Stimulated activated CD4-positive, alpha-beta T cell treated with anti-CD3 and anti-CD28 coated beads, Interleukin-1b, Interleukin-23, amount 100 ng/mL, for 1 hour (primary cell): ENCODE measurements at places on chromosomes 5 and 9.

DNA sequence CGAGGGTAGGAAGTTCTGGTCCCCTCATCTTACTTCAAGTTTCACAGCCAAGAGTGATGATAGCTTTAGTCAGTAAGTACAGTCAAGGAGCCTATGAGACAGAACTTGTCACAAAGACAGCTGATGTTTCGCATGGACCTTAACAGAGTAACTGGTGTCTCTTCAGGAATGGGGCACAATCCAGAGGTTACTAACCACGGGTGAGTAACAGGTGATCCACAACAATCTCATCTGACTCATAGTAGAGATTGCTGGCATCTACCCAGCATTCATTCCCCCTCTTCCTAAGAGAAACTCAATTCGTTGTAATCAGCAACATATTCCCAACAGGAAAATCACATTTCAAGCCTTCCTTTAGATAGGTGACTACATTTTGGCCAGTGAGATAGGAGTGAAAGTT is 126.7 kb downstream of the SNX18 start:
- DNase-seq: no peak

GRCh38 chr9:137614631-137615386 is 4.0 kb upstream of the EHMT1 start:
- DNase-seq: no peak

DNA sequence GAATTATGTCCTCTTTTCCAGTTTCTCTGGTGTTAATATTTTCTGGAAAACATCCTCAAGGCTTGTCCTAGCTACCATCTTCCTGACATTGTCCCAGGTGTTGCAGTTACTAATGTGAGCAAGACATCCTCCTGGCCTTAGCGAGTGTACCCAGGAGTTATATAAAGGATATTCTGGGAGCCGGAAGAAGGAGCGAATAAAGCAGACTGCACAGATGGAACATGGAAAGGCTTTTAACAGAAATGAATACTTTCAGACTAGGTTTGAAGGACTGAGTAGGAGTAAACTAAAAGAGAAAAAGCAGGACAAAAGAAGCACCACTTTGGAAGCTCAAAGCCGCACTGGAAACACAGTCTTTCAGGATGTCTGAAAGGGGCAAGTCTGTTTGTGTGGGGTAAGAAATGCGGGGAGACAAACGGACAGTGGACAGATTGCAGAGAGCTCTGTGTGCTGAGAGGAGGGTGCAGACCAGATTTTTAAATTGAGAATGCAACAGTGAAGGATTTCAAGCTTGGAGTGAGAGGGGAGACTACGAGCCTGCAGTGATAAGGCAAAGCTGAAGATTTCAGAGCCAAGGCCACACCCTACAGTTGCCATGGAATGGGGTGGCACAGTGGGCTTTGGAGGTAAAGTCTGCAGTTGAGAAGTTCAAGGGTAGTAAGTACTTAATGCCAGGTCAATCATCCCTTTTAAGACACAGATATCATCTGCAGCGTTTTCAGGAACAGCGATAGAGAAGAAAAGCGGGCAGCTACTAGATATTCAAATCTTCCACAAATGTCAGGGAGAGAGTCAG is 94.1 kb upstream of the TAF11L2 start:
- no peak for DNase-seq

DNA sequence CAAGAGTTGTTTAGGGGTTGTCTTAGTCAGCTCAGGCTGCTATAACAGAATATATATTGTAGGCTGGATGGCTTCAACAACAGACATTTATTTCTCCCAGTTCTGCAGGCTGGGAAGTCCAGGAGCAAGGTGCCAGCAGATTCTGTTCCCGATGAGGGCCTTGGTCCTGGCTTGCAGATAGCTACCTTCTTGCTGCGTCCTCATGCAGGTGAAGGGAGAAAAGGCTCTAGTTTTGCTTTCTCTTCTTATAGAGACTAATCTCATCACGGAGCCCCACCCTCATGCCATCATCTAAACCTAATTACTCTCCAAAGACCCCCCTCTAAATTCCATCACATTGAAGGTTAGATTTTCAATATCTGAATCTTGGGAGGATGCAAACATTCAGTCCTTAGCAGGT is 246.0 kb upstream of the ANKRD55 start:
- DNase-seq: no peak

GRCh38 chr5:163079618-163080017 is 357.8 kb upstream of the CCNG1 start:
- no peak for DNase-seq

DNA sequence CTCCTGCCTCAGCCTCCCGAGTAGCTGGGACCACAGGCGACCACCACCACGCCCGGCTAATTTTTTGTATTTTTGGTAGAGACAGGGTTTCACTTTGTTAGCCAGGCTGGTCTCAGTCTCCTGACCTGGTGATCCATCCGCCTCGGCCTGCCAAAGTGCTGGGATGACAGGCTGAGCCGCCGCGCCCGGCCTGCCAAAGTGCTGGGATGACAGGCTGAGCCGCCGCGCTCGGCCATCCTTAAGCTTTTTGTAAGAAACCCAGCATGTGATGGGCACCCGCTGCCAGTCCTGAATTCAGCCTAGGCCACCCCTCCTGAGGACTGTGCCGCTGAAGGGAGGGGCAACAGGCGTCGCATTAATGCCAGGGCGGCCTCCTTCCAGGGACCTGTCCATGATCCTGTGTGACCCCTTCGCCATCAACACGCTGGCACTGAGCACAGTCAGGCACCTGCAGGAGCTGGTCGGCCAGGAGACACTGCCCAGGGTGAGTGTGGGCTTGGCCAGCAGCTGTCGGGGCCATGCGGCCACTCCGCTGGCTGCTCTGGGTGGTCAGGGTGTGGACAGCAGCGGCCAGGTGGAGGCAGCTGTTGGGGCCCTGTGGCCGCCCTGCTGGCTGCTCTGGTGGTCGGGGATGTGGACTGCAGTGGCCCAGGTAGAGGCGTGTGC is 10.5 kb downstream of the NELFB start:
- DNase-seq: no peak

- no peak for DNase-seq
Measured at GRCh38 chr5:141694479-141694878, 12.4 kb upstream of the ARAP3 start.

DNA sequence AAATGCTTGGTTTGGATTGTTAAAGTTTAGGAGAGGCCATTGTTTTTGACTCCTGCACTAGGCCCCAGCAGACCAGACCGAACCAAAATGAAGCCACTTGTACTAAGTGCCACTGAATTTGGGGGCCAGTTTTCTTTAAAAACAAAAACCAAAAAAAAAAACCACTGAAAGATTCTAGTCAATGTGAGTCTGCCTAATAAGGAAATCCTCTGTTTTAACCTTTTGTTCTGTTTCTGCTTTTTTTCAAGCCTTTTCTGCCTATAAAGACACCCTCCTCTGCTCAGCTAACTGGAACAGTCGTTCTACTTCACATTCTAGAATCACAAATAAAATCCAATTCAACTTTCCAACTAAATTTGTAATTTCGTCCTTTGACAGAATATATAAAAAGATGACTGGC is 64.9 kb downstream of the SERINC5 start:
- no peak for DNase-seq
